ENCODE measurements at places on chromosomes 1 and 21. TPM values are rescaled to one million over a fixed set of nuclear protein-coding genes. Genes with fewer than 3 reads are reported as not detected.
A peak's percentile ranks its signal among the peaks of the same experiment; 100 is the strongest.

- DNase-seq, result no peak
Observed at GRCh38 chr1:85330711-85331290, 54.4 kb upstream of the BCL10 start.

- DNase-seq, result no peak
Observed at GRCh38 chr1:107563441-107563840, 401.5 kb downstream of the VAV3 start.

Gene S100B
- total RNA-seq, result 755 TPM

- no peak for DNase-seq
Observed at GRCh38 chr1:63632110-63632509, 38.9 kb downstream of the PGM1 start.

DNA sequence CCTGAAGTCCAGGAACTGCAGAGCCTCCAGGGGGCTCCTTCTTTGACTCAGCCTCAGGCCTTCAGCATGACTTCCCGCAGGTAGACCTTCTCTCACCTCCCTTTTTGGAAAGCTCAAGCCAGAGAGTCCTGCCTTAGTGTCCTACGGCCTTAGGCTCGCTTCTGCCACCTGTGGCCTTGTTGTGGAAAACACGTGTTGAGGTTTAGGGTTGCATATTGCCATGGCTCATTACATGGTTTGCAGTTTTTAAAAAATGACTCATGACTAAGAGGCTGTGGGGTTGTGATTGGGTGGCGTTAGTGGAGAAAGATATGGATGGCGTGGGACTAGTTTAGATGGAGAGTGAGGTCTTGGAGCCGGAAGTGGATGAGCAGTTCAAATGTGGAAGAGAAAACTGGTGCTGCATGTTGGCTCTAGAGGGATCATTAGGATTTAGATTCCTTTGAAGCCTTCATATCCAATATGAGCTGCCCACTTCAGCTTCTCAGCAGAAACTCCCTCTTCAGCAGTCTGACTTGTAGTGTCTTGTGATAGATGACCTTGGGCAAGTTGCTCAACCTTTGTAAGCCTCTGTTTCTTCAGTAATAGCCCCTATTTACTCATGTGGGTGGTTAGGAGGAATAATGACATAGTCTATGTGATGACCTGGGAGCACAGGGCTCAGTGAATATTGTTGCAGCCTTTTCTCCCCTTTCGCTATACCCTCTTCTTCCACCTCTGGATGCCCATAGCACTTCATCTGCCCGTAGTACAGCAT is 6.5 kb upstream of the FGGY start:
- DNase-seq, result no peak

GRCh38 chr1:112603012-112603411 is 15.9 kb downstream of the ST7L start:
- no peak for DNase-seq

DNA sequence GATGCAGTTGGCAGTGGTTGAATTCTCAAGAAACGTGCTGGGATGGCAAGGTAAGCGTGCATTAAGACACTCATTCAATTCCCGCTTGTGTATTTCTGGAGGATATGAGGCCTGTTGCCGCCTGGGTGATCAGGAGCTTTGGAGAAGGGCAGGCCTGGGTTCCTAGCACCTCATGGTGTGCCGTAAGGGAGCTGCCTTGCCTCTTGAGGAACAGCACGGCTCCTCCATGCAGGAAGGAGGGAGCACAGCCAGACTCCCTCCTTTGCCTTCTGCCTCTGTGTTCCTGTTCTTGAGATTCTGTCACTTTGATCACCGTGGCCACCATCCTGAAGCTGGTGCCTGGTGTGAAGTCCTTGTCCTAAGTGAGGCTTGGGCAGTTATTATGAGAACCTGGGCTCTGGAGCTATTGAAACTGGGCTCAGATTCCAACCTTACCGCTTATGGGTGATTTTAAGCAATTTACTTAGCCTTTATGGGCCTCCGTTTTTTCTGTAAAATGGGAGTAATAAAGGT is 18.3 kb downstream of the SLFNL1 start:
- DNase-seq, result no peak

GRCh38 chr1:86435327-86435726 is 11.4 kb downstream of the CLCA2 start:
- DNase-seq, result no peak

Gene B4GALT2
- 23.9 TPM for total RNA-seq

DNA sequence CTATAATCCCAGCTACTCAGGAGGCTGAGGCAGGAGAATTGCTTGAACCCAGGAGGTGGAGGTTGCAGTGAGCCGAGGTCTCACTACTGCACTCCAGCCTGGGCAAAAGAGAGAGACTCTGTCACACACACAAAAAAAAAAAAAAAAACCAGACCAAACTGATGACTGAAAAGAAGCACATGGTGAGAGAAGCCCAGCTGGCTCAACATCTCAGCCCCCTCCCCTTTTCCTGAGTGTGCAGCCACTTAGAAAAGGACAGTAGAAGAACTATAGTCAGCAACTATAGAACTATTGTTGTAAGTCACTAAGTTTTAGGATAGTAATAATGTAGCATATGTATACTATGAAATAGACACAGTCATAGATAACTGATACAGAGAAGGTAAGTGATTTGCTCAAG is 87.2 kb upstream of the RALGPS2 start:
- DNase-seq, result no peak

- DNase-seq, result no peak
Observed at GRCh38 chr1:113282008-113282892, 108.1 kb upstream of the MAGI3 start.

DNA sequence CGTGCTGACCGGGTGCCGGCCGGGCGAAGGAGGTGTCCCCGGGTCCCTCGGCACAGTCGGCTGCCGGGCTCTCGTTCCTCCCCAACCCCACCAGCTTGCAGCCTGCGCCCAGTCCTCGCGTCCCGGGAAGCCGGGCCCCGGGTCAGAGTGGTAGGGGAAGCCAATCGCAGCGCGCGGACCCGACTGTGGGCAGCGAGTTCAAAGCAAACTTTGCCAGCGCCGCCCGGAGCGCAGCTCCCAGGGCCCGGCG is 328 bp downstream of the MYCL start:
- no peak for DNase-seq

Gene OPTC
- not detected for total RNA-seq

Gene SLC27A3
- total RNA-seq, result 89.4 TPM

DNA sequence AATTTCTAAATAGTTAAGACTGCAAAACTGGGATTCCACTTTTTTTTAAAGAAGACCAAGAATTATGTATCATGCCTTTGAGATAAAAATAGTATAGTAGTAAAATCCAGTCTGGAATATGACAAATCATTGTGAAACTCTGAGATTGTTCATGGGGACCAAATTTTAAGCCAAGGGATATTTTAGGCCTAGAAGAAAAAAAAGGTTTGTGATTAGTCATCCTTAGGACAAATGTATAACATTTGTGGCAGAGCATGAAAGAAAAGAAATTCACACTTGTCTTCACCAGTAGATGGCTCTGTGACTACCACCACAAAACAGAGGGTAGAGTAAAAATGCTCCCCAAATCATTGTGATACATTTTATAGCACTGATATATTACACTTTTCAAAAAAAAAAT is 226.1 kb downstream of the KCTD3 start:
- DNase-seq, result no peak

GRCh38 chr1:1157426-1157913 is 16.2 kb upstream of the TTLL10 start:
- DNase-seq, result peak; percentile 70

DNA sequence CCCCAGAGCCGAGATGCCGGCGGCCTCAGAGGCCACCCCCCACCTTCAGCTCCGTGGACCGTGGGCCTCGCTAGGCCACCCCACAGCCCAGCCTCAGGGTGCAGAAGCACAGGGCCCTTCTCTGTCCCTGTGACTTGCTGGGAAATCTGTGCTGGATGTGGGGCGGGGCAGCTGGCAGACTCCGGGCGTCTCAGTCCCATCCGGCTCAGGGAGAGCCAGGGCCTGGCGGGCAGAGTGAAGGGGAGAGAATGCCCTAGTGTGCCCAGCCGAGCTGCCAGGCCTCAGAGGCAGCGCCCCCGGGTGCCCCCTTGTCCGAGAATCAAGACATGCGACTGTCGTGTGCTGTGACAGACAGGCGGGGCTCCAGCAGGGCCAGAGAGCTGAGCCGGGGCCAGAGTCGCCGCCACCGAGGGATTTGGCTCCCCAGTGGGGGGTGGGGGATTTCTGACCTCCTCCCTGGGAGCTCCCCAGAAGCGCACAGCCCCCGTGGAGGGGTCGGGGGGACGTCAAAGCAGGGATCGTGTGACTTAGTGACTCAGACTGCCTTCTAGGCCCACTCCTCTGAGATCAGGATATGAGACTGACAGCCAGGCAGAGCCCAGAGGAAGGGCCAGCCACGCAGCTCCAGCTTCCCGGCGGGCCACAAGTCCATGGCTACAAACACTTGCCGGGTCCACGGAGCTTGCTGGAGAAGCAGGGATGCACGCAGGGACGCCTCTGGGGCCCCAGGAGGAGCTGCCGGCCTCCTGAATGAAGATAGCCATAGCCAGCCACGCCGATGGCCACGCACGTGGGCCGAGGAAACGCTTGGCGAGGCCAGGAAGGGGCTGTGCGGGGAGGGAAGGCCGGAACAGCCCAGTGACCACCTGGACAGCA is 11.9 kb downstream of the COL6A1 start:
- DNase-seq, result peak; percentile 30

DNA sequence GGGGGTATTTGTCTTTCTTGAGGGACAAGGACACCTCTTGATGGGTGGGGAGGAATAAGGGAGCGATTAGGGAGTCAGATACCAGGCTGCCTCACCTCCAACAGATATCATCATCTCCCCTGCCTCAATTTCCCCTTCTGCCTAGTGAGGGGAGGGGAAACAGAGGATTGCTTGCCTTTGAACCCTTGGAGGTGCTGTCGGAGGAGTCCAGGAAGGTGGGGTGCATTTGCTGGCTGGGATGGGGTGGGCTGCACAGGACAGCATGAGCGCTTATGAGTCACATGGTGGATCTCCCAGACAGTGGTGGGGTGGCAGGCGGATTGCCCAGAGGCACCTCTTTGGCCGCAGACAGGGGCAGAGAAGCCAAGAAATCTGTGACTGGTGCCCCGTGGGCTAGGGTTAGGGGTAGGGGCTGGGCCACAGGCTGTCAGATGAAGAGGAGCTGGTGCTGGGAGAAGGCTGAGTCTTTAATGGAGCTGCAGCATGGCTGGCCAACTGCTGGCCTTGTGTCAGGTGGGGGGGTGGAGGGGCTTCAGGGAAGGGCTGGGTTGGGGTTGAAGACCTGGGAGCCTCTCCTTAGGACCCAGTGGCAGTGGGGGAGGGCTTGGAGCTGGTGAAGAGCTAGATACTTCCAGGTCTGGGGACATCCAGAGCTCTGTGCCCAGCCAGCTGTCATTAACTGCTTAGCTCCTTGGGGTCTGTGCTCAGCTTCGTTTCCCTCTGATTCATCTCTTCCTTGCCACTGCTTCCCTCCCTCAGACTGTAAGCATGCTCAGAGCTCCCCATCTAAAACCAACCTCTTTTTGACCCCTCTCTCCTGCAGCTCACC is 7.0 kb upstream of the ADORA1 start:
- DNase-seq, result no peak

GRCh38 chr1:197199923-197200271 is 53.4 kb upstream of the ASPM start:
- DNase-seq, result no peak

GRCh38 chr1:27166929-27167328 is 12.0 kb upstream of the SLC9A1 start:
- DNase-seq, result no peak

DNA sequence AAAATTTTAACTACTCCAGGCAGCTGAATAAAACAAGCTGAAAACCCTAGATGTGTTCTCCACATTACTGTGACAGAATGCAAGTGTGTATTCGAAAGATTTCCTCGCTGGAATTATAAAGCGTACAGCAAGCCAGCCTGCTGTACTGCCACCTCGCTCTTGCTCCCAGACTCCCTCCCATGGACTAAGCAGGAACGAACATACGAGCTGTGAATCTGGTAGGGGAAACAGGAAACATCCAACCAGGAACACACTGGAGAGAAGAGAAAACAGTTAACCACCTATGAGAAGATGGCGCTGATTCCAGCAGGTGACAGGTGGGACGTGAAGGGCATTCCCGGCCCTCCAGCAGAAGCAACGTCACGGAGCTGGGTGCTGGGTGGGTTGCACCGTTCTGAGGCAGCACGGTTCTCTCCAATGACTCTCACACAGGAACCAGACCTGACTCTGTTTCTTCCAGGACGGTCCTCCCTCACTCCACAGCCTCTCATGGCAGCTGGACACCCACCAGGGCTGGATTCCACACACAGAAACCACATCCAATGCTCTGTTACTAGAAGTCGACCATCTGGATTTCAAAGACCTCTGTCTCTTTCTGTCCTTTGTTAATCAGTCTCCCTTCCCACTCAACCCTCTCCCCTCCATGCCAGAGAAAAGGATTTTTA is 219.2 kb downstream of the RERE start:
- no peak for DNase-seq

Measured in tibial nerve (tissue), 4 donors.